ENCODE measurements at places on chromosomes 11 and 22. TPM values are rescaled to one million over a fixed set of nuclear protein-coding genes. Genes with fewer than 3 reads are reported as not detected.

DNA sequence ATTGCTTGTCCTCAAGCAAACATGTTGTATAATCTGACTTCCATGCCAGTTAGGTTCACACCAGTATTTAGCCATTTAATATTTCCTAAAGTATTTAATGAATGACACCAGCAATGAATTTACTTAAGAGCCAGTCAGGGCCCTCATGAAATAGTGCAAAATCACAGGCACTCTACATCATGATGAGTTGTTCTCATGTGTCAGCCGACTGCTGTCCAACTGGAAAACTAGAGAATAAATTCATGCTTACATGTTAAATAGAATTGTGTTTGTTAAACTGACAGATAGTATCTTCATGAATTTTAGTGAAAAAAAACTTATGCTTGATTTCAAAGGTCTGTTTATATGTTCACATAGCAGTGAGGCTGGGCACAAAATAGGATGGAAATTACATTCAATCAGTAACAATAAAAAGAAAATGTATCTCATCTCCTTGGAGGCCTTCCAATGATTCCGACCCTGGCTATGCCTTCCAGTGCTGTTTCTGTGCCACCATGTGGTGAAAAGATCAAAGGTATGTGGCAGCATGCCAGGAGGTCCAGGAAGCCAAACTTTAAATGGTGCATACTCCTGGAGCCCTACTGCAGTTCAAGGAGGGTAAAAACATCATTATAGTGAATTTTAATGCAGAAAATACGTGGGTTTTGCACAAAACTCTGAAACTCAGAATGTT, 45.2 kb downstream of the CTSC start:
- DNase-seq, result peak; percentile 10

DNA sequence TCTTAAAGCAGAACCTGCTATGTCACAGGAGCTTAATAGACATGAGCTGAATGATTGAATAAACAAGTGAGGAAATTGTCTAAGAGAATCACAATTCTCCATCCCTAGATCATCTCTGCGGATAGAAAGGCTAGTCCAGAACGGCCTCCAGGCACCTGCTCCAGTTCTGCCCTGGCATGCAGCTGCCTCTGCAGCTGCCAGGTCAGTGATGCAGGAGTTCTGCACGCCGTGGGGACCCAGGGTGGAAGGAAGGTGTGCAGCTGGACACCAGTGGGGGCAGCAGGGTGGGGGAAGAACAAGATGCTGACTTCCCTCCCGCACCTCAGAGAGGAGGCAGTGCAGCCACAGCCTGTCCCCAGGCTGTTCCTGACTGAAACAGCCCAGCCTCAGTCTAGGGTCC, 192.1 kb upstream of the NCAM1 start:
- DNase-seq, result no peak

DNA sequence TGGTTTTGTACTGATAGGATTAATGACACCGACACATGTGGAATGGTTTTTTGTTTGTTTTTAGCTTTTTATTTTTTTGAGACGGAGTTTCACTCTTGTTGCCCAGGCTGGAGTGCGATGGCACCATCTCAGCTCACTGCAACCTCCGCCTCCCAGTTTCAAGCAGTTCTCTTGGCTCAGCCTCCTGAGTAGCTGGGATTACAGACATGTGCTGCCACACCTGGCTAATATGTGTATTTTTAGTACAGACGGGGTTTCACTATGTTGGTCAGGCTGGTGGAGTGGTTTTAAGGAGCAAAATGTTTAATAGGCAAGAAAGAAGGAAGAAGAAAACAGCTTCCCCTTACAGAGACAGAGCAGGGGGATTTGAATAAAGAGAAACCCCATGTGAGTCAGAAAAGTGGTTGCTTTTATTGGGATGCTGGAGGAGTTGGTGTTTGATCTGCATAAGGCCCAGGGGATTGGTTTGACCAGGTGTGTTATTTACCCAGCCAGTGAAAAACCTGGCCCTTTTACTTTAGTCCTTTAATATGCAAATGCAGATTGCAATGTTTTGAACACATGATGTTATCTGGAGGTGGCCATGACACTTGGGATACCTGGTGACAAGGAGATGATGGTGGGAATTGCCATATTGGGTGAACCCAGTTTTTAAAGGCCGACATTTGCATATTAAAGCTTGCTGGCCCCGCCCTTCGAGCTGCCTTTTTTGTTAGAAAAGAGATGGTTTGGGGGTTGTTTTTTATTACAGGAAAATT, 24.3 kb downstream of the SUSD2 start:
- no peak for DNase-seq

- no peak for DNase-seq
These were observed 12.3 kb downstream of the APOL6 start for GRCh38 chr22:35660291-35661127.

DNA sequence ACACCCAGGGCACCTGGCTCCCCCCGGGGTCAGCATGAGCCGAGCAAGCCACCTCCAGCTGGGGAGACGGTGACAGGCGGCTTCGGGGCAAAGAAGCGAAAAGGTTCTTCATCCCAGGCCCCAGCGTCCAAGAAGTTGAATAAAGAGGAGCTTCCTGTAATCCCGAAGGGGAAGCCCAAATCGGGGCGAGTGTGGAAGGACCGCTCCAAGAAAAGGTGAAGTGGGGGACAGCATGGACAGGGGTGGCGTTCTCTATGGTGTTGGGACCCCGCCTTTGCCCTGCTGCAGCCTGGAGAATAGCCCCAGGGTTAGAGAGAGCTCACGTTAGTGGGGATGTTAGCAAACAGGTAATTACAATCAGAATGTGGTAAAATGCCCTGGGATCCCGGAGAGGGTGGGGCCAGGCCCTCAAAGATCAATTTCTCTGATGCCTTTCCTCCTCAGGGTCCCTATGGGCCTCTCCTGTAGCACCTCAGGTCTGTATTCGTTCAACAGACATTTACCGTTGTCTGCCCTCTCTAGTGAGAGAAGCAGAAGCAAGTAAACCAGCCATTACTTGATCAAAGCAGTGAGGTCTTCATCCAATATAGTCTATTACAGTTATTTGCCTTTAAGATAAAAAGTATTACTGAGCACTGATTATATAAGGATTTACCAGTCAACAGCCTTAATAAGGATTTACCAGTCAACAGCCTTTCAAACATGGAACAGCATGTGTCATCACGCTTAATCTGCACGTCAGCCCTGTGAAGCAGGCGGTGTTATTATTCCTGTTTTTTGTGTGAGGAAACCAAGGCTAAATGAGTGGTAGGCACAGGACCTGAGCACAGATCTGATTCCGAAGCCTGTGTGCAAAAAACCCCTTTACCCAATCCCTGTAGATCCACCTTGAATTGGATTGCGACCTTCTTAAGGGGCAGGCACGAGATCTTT, 1.0 kb downstream of the CCDC86 start:
- no peak for DNase-seq

DNA sequence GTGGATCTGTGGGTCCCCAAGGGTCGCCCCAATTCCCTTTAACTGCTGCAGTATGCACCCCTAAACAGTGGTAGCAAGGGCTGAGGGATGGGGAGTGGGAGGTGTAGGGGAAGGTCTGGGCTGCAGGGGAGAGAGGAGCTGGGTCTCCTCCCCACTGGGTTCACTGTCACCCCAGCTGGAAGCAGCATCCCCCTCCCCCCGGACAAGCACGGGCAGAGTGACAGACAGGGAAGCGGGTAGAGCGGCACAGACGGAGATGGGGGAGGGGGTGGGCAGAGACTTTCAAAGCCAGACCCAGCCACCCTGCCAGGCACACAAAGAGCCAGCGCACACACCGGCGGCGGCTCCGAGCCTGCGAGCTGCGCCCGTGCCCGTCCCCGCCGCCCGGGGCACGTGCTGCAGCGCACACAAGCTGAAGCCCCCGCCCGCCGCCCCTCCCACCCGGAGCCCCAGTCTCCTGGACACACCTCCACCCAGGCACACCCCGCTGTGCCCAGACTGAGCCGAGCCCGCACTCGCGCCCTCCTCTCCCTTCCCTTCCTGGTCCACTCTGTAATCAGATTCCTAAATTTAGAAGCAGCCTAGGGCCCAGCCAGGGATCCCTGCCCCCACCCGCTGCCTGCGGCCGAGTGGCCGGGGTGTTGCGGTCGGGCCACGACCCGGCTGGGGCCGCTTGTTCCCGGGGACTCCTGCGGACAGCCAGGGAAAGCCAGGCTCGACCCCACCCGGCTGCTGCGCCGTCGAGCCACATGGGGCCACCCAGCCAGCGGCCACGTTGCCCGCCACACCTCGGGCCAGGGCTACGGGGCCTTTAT, 935 bp upstream of the RCOR2 start:
- peak; percentile 81 for DNase-seq

GRCh38 chr11:64519541-64519940, 71.5 kb upstream of the SLC22A12 start:
- DNase-seq, result no peak

- no peak for DNase-seq
These were observed 149.4 kb upstream of the SNX19 start for GRCh38 chr11:131065435-131066413.

DNA sequence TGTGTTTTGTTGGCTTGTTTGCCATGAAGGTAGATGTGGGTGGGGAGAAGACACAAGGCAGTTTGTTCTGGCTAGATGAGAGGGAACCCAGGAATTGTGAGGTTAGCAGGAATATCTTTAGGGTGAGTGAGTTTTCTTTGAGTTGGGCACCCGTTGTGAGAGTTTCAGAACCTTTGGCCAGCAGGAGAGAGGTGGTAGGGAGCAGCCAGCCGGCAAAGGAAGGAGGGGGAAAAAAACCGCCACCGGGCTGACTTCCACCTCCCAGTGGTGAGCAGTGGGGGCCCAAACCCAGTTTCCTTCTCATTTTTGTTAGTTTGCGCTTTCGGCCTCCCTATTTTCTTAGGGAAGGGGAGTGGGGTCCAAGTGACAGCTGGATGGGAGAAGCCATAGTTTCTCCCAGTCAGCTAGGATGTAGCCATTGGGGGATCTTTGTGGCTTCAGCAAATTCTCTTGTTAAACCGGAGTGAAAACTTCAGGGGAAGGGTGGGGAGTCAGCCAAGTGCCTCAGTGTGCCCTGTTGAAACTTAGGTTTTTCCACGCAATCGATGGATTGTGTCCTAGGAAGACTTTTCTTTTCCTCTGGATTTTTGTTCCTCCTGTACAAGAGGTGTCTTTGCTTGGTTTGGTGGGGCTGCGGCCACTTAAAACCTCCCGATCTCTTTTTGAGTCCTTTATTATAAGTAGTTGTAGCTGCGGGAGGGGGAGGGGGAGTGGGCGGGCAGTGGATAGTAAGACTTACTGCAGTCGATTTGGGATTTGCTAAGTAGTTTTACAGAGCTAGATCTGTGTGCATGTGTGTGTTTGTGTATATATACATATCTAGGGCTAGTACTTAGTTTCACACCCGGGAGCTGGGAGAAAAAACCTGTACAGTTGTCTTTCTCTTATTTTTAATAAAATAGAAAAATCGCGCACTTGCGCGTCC, 1.1 kb upstream of the GCAT start:
- no peak for DNase-seq

- DNase-seq, result no peak
These were observed 939.7 kb downstream of the DLG2 start for GRCh38 chr11:84687433-84687832.

DNA sequence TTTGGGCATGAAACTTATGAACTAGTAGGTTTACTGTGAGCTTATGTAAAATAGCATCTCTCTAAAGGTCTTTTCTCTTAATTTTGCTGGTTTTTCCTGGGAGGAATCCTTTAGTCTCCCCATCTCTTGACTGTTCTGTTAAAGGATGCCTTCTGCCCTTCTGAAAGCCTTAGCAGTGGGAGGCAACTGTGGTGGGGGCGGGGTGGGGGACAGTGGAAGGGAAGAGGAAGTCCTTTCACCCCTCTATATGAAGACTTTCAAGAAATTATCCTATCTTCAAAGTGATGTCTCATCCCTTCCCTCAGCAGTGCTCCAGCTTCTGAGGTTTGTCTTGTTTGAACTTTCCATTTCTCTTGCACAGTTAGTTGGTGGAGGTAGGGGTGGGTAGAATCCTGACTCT, 73.1 kb downstream of the ELP4 start:
- DNase-seq, result no peak

DNA sequence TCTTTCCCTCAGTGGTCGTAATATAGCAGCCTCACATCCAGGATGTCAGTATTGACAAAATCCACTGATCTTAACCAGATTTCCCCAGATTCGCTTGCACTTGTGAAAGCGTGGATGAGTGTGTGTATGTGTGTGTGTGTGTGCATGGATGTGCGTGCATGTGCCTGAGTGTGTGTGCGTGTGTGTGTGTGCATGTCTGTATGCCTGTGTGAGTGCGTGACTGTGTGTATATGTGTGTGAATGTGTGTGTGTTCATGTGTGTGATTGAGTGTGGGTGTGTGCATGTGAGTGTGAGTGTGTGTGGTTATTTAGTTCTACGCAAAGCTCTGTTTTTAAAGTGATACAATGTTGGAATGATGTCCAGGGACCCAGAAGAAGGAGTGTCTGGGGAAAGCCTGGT, 723.2 kb downstream of the BRD1 start:
- DNase-seq, result no peak

DNA sequence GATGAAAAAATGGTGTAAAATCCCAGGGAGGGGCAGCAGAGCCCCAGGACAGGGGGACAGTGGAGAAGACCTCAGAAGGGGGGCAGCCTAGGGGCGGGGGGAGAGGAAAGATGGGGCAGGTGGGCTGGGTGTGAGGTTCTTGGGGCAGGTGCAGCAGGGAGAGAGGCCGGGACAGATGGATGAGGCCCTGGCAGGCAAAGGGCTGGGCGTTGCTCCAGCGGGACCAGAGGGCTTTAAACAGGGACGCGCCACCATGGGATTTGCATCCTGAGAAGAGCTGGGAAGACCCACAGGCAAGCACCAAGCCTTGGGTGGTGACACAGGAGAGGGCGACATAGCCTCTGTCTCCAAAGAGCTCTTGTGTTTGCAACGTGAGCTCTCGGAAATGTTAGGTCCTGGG, 1342.8 kb downstream of the TBC1D22A start:
- no peak for DNase-seq

DNA sequence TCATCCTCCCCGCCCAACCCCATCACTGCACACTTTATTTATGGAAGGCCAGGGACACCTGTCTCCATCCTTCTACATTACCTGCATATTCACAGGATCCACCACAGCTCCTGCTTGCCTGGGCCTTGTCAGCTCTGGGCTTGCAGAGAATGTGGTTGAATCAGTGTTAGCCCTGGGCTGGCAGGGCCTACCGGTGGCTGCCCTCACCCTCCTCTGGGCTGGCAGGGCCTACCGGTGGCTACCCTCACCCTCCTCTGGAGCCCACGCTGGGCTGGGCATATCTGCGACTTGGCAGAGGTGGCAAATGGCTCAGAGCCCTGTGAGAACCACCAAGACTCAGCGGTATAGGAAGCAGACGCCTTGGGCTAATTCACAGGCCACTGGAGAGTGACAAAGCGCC, 300.9 kb downstream of the NTM start:
- no peak for DNase-seq

DNA sequence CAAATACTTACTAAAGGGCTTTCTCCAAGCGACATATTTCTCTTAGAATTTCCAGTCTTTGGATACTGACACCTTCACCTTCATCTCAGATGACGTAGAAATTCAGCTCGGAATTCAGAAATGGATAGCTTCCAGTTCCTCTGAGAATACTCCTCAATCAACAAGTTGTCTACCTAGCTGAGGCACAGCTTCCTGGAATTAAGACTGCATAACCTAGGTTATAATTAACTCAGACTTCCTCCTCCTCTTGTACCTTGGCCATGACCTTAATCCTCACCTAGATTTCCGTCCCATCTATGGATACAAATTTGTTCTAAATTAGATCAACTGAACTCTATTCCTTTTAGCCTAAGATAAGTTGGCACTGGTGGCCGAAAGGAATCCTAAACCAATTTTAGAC, 17.4 kb downstream of the ATP5MG start:
- no peak for DNase-seq

ZFTA gene
- polyA plus RNA-seq, result 4.6 TPM

MIEF1 gene
- 7.0 TPM for polyA plus RNA-seq

GPHA2 gene
- polyA plus RNA-seq, result not detected

P2RX6 gene
- polyA plus RNA-seq, result 0.80 TPM

PIWIL4 gene
- 0.70 TPM for polyA plus RNA-seq

Data from heart right ventricle (tissue), 16 donors.